ENCODE measurements at places on chromosomes 13 and 19.

DNA sequence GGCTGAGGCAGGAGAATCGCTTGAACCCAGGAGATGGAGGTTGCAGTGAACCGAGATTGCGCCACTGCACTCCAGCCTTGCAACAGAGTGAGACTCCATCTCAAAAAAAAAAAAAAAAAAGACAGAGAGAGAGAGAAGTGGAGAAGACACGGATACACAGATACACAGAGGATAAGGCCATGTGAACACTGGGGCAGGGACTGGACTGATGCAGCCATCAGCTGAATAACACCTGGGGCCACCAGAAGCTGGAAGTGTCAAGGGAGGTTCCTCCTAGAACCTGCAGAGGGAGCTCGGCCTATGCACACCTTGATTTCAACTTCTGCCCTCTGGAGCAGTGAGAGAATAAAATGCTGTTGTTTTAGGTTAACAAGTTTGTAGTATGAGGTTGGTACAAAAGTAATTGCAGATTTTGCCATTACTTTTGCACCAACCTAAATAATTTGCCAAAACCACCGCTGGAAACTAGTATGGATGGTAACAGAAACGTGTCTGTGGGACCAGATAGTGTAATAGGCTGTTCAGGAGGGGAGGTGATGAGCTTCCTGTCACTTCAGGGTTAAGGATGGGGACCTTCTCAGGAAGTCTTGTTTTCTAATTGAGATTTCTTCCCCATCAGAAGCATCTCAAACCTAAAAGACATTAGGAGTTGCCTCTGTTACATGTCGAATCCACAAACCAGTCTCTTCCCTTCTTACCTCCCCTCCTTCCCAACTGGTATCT is 36.4 kb upstream of the IGSF23 start:
- DNase-seq, result no peak

DNA sequence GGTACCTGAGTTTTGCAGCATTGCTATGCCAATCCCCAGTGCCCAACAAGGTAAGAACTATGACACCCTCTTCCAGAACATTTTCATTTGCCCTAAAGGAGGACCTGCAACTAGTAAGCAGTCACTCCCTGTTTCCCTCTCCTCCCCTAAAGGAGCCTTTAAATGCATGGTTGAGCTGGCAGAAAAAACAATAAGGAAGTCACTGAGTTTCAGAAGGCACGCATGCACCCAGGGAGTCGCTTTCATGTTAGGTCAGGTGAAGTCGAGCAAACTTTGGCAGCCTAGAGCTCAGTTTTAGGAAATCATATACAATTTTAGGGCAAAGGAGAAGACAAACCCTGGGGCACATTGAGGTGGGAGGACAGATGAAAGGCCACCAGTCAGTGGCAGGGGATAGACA is 11.8 kb downstream of the NLRP11 start:
- no peak for DNase-seq

DNA sequence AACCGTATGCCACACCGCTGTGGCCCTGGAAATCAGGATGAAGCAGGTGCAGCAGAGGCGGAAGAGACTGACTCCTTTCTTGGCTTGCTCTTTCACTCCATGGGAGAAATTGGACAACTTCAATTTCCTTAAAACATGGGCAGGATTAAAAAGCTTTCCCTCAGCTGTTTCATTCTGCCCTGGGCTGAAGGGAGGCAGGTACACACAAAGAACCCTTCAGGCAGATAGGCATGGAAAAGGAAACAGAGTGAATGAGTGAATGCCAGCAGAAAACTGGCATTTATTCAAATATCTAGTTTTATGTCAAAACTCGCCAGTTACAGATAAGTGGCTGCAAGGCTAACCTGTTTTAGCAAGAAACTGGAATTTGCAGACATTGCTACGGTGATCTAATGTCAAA is 71.0 kb upstream of the SLC15A1 start:
- DNase-seq, result no peak

GRCh38 chr19:10730932-10731331 is 13.1 kb downstream of the DNM2 start:
- DNase-seq, result no peak

GRCh38 chr13:45752510-45752909 is 50.4 kb downstream of the CBY2 start:
- no peak for DNase-seq

- no peak for DNase-seq
Observed at GRCh38 chr19:15218501-15218900, 13.7 kb downstream of the EPHX3 start.

DNA sequence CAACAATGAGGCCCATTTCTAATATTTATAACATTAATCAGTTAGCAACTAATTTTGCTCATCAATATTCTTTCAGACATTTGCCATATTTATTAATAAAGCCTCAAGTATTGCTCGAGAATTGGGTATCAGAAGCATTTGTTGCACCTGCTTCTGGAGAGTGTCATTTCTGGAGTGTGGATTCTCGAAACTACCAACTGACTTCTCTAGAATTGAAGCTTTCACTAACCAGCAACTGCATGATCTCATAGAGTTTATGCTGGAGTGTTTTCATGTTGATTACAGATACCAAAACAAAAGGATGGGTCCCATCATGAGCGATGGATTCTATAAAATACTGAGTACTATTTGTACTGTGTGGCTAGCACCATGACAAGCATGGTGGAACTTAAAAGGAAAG is 121.0 kb upstream of the SLC7A1 start:
- DNase-seq, result no peak

DNA sequence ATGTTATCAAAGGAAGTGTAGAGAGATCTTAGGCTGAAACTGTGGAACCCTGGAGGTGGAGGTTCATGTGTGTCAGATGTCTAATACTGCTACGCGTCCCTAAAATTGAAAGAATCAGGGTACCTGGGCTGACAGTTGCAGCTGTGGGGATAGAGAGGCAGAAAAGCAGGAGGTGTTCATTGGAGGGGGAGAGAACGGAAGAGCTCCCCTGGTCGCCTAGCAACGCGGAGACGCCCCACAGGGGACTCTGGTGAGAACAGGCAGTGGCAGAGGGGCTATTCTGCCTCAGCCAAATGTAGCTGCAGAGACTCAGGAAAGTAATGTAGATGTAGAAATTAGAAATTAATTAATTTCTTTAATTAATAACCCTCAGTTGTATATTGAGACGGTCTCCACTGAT is 10.1 kb upstream of the ZNF835 start:
- no peak for DNase-seq

GRCh38 chr19:10568062-10568825 is 535 bp downstream of the CDKN2D start:
- no peak for DNase-seq

DNA sequence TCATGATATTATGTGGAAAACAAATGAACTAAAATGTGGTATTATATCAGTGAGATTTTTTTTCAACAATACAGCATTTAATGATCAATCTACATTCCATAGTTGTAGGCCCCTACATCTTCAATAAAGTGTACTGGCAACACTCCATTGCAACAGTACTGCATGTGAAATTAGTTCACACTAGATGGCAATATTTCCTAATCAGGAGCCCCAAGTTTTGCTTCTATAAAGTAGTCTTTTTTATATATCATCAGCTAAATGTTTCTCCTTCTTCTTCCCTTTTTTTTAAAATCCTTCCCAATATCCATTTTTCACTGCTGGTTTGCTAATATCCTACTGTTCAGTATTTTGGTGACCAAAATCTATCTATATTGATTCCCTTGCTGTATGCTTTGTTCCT is 528.3 kb upstream of the ATXN8OS start:
- DNase-seq, result no peak

DNA sequence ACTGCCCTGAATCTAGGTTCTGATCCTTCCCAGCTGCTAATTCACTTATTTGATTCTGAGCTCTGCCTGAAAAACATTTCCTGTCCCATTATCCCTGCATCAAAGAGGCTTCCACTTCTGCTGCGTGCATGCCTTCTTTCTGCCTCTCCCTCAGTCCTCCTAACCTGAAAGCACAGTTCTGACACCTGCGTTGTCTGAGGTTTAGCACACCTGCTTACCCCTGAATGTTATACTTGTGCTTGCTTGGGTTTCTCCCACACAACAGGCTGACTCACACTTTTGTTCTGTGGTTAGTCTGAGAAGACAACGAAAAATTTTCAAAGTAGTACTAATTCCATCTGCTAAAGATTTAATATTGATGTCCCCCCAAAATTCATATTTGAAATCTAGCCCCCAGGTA is 3.1 kb upstream of the SOHLH2 start:
- no peak for DNase-seq

DNA sequence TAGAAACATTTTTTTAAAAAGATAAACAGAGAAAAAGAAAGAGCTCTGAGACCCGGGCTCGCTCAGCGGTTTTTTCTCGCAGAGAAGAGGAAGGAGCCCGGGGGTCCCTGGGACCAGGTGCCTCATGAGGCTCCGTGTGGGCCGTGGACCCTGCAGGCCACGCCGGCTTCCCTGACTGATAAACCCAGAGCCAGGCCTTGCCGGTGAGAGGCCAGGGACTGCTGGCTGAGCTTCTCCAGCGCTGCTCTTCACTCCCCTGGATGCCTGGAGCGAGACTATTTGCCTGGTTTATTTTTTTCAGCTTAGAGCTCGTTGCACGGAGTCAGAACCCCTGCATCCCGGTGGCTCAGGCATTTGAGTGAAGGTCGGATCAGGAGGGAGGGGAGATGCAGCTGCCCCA is 53.4 kb upstream of the F7 start:
- DNase-seq, result no peak

DNA sequence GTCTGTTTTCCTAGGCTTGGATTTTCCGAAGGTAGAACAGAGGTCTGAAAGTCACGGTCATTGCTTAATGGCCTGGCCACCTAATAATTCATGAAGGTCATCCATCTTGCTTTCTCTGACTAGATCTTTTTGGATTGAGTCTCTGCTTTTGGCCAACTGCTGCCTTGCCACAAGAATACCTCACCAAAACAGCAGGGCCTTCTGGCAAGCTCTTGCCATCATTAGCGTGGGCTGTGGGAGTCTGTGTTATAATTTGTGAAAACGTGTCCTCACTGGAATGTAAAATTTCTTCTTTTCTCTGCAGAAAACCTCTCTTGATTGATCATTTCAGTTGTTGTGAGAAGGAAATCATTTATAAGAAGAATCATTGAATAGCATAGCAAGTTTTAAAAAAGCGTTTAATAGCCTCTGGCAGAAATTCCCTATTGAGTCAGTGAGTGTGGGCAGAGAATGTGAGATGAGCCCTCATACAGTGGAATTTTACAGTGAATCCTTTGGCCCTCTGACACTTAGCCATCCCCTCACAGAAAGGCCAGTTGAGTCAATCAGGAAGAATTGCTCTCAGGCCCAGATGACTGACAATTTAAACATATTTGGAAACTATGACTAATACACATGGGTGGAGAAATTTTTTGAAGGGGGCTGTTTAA is 43.2 kb upstream of the ERICH6B start:
- no peak for DNase-seq

- DNase-seq, result no peak
Observed at GRCh38 chr19:33683881-33684537, 62.3 kb downstream of the CHST8 start.

DNA sequence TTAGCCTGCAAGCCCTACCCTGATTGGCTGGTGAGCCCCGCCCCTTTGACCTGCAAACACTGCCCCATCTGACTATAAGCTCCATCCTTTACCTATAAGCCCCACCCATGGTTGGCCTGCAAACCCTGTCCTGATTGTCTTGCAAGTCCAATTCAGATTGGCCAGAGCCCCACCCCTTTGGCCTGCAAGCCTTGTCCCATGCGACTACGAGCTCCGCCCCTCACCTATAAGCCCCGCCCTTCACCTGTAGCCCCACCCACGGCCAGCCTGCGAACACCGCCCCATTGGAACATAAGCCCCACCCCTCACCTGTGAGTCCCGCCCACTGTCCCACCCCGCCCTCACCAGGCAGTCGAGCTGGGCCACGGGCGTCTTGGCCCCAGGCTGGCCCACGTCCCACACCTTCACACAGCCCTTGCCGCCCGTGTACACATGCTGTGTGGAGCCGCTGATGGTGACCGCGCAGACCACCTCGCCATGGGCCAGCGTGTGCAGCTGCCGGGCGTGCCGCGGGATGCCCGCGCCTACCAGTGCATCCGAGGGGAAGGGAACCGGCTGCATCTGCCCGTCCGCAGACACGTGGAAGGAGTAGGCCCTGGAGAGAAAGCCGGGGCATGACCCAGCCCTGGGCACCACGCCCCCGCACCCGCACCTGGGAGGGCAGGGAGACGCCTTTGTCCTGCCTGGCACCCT is 22.9 kb downstream of the TLE2 start:
- DNase-seq, result no peak

DNA sequence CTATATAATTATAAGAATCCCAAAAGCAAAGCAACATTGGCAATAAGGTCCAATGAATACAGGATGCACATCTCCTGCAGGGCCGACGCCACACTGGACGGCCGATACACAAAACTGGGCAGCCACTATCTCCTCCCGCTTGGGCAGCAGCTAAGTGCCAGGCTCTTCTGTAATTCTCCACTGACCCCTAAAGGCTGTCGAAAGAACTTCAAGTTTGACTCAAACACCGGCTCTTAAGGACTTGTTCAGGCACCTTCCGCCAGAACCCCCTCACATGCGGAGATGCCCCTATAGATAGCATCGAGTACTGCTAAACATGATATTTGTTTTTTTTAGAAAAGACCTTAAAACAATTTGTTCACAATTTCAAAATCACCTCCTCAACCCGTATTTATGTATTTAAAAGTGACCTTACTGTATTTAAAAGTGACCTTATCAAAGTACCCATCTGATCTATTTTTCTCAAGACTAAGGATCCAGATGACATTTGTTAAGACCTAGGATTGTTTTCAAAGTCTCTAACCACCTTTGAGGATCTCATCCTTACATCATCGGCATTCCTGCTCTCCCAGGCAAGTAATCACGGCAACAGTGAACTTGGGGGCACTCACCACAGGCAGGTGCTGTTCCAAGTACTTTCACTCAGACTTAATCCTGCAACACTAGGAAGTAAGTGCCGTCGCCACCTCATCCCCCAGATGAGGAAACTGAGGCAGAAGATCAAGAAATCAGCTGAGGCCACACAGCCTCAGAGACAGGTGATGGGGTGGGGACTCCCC is 77.8 kb downstream of the TUBGCP3 start:
- DNase-seq, result no peak

DNA sequence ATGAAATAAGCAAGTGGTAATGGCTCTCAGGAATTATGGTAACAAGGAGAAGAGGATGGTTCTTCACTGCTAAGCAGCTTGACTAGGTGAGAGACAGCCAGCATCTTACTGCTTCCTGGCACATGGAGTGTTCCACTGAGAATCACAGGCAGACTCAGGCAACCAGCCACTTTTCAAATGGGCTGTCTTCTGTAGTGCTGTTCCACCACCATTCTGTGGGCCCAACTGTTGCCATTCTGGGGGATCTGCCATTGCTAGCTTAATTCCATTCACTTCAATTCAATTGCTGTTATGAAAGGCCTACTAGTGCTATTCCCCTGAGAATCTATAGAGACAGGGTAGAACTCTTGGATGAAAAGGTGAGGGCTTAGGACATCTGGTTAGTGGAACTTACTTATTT is 341.9 kb downstream of the KCNRG start:
- no peak for DNase-seq

DNA sequence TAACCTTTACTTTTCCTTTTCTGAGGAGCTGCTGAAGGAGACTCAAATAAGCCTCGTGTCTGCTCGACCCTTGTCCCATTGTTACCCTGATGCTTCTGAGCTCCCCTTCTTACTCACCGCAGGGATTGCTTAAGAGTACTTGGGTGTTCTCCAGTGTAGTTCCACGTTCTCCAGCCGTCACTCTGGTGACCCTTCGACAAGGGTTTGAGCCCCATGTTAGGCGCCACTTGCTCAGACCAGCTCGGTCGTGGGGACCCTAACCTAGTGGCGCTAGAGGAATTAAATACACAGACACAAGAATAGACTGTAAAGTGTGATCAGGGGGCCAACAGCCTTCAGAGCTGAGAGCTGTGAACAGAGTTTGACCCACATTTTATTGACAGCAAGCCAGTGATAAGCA is 10.3 kb downstream of the ZNF480 start:
- DNase-seq, result no peak

Data from mesenteric fat pad (tissue), 1 donor.